MV-4-11 (cell line): ENCODE measurements at places on chromosomes 13 and 19.

- no peak for DNase-seq
Measured at GRCh38 chr13:65095161-65096082, 2134.7 kb downstream of the PCDH9 start.

GRCh38 chr13:24267274-24267673 lies 42.1 kb upstream of the C1QTNF9 start:
- no peak for DNase-seq

- DNase-seq = peak; percentile 100
Measured at GRCh38 chr19:48468772-48469288, 339 bp upstream of the CYTH2 start.

DNA sequence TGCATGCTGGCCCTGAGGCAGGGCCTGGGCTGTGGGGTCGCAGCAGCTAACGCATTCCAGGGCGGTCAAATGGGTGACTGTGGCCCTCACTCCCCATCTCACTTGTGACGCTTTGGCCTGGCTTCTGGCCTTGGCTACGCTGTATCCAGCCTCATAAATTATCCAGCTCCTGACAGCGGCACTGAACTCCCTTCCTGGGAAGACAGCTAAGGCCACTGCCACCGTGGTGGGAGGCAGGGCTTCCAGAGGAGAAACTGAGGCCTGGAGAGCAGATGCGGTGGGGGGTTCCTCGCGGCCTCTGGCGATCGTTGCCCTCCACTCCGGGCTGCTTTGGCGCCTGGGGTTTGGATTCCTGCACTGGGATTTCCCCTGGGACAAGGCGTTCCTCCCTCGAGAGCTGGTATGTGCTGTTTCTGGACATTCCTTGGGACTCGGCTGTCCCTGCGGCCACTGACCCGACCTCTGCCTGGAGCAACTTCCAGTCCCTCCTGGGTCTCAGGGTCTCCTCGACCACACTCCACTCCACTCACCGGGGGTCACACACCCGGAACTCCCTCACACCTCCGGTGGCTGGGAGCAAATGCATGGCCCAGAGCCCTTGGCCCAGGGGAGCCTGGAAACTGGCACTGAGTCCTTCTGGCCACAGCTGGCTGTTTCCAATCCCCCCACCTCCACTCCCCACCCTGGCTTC lies 3.4 kb downstream of the TBXA2R start:
- no peak for DNase-seq

GRCh38 chr13:79393564-79394249 lies 12.3 kb downstream of the RBM26 start:
- DNase-seq = peak; percentile 60

DNA sequence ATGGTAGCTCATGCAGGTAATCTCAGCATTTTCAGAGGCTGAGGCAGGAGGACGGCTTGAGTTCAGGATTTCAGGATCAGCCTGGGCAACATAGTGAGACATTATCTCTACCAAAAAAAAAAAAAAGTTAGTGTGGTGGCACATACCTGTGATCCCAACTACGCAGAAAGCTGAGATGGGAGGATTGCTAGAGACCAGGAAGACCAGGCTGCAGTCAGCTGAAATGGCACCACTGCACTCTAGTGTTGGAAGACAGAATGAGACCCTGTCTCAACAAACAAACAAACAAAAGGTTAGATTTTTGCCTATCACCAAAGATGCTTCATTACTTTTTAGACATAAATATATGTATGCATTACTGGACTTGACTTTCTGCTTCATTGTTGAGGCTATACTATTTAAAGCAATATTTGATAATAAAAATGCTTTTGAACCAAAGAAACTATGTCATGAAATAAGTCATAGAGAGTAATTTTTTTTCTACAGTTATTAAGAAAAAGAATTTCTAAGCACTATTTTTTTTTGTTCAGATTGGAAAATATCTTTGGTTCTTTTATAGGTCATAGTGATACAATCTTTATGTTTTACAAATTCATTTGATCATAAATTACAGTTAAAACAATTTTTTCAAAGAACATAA lies 1180.1 kb upstream of the ATXN8OS start:
- no peak for DNase-seq

DNA sequence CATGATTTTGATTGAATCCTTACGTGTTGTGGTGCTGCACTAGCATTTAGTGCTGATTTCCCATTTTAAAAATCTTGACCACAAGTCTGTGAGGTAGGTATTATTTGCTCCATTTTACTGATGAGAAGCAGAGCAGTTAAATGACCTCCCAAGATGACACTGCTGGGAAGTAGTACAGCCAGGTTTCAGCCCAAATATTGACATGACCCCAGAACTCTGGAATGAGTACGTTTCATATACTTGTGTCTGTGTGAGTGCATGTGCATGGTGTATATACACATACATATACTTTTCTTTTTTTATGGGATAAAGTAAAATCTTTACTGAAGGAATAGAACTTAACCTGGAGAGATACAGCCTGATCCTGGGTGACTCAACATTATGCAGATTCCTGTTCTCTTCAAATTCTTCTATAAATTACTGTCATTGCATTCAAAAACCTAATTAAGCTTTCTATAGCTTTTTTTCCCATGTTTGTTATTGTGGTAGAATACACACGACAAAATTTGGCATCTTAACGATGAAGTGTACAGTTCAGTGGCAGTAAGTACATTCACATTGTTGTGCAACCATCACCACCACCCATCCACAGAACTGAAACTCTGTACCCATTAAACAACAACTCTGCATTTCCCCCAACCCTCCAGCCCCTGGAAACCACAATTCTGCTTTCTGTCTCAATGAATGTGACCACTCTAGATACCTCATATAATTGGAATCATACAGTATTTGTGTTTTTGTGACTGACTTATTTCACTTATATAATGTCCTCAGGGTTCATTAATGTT lies 311.9 kb downstream of the MTUS2 start:
- DNase-seq = peak; percentile 86

DNA sequence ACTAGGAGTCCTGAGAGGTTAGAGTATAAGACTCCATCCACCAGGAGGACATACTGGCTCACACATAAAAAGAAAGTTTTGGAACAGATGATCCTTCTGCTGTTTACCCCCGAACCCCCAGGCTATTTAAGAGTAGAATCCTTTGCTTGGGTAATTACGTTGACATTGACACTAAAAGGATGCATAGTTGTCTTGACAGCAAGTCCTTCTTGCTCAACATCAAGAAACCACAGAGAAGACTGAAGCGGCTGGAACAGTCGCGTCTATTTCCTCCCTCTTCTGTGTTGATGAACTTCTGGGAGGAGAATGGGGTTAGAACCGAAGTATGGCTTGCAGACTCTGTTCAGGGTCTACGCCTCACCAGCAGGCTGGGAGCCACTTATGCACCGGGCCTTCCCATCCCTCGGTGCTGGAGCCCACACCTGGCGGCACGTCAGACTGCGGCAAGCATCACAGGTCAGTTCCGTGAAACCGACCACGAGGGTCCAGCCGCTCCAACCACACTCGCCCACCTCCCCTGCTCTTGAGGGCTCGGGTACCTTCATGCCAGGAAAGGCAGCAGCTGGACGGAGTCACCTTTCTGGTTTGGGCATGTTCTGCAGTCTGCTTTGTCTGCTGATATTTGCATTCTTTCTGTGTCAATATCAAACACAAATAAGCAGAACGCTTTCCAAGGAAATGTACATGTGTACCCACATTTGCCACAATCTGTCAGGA lies 42.4 kb upstream of the RANBP3 start:
- DNase-seq = peak; percentile 90

GRCh38 chr19:18985257-18985656 lies 44.2 kb upstream of the HOMER3 start:
- DNase-seq = peak; percentile 97

GRCh38 chr13:30984620-30985019 lies 52.2 kb downstream of the TEX26 start:
- no peak for DNase-seq

GRCh38 chr13:67977066-67977465 lies 746.9 kb upstream of the PCDH9 start:
- DNase-seq = no peak

DNA sequence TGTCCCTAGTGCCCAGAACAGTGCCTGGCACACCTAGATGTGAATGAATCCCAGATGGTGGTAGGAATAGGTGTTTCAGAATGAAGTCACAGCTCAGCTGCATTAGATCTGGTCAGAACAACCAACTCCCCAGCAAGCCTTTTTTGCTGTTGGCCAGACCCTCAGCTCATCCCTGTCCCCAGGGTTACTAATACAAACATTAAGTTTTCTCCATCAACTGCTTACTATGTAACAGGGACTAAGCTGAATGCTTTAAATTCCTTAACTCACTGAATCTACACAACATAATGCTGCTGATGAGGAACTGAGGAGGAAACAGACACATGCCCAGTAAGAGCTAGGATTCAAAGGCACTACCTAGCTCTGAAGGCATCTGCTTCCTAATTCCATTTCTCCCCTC lies 18.8 kb downstream of the SMG9 start:
- DNase-seq = no peak

DNA sequence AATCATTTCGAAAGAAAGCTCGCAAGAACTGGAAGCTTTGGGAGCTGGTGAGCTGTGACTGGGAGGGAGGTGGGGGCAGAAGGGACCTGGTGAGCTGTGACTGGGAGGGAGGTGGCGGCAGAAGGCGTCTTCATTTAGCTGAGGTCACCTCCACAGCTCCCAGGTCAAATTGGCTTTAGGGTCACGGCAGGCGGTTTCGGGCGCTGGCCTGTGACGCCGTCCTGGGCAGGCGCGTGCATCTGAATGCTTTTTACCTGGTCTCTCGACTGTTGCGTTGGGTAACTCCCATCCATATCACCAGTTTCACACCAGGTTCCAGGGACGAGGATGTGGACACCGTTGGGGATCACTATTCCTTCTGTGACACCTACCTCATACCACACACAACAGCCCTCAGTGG lies 29.2 kb downstream of the C2CD4C start:
- no peak for DNase-seq

DNA sequence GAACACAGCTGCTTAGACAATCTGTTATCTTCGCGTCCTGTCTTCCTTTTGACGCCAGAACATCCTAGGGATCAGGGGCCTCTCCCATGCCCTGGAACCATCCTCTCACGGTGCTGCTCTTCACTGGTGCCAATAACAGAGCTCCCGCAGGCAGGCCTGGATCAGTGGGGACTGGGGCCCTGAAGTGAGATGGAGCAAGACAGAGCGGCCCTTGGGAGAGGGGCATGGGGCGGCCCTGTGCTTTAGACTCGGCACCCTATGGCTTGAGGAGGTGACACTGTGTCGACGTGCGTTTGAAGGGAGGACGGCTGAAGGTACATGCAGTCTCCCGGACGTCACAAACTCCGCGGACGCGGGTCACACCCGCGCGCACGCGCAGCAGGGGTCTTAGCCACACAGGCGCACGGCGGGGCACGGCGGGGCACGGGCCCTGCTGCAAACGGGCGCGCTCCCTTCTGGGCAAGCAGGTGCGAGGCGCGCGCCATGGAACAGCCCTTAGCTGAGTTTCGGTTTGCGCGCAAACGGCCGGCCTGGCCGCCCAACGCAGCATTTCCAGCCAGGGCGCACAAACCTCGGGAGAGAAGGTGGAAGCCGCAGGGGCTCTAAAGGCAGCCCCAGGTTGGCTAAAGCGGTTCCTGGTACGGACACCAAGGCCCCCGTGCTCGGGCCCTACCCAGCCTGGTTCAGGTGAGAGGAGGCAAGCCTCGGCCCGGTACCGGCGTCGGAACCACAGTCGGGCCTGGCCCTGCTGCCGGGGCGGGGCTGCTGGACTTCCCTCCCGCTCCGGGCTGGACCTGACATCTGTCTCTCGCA lies 16.5 kb upstream of the RNF17 start:
- no peak for DNase-seq
